Smooth muscle cell of the coronary artery (primary cell): ENCODE measurements at places on chromosomes 6 and 20. TPM values are rescaled to one million over a fixed set of nuclear protein-coding genes. Genes with fewer than 3 reads are reported as not detected.

Gene PGC
- not detected in 2 replicates for total RNA-seq

Gene GJA10
- not detected in 2 replicates for total RNA-seq

Gene PRND
- 0.35 TPM in 1 of 2 replicates, not detected in the other for total RNA-seq

Gene EMILIN3
- under 0.01 TPM in 1 of 2 replicates, not detected in the other for total RNA-seq

Gene GSTA2
- total RNA-seq, result not detected in 2 replicates

Gene TNXB
- 1.1 and 55.9 TPM in 2 replicates for total RNA-seq

Gene LY6G6C
- not detected in 2 replicates for total RNA-seq

Gene DNMT3B
- total RNA-seq, result 2.0 and 2.3 TPM in 2 replicates

Gene PTCRA
- total RNA-seq, result 0.53 TPM in 1 of 2 replicates, not detected in the other

Gene TMEM200A
- total RNA-seq, result 43.9 and 71.4 TPM in 2 replicates

Gene GSTA4
- total RNA-seq, result 19.1 and 25.3 TPM in 2 replicates

Gene COL9A3
- total RNA-seq, result 0.30 TPM in 1 of 2 replicates, not detected in the other

Gene CLPSL1
- total RNA-seq, result not detected in 2 replicates

Gene VSX1
- total RNA-seq, result not detected in 2 replicates

Gene KIFC1
- 0.35 and 6.0 TPM in 2 replicates for total RNA-seq

Gene CALHM5
- 5.9 and 10.1 TPM in 2 replicates for total RNA-seq

Gene POLH
- 15.7 and 22.0 TPM in 2 replicates for total RNA-seq

Gene MRAP2
- 1.7 and 6.3 TPM in 2 replicates for total RNA-seq

Gene LCA5
- total RNA-seq, result 2.1 and 5.3 TPM in 2 replicates

Gene FOXC1
- 0.59 and 3.8 TPM in 2 replicates for total RNA-seq
